Stomach (tissue), 19 donors: ENCODE measurements at places on chromosomes 11 and 22. TPM values are rescaled to one million over a fixed set of nuclear protein-coding genes. Genes with fewer than 3 reads are reported as not detected.

Gene SMC1B
- total RNA-seq, result not detected

Gene OR51E1
- total RNA-seq, result not detected

Gene OR8D1
- not detected for total RNA-seq

GRCh38 chr11:83639995-83640758, 354.0 kb upstream of the CCDC90B start:
- H3K27ac ChIP-seq, result no peak overlapping the region
- H3K27me3 ChIP-seq, result no peaks in the 10 kb centered on the region
- no peaks in the 10 kb centered on the region for H3K4me1 ChIP-seq
- H3K4me3 ChIP-seq, result no peak overlapping the region
- no peaks in the 10 kb centered on the region for H3K36me3 ChIP-seq
- DNase-seq, result no peak

GRCh38 chr11:35274909-35275785, 136.2 kb downstream of the CD44 start:
- H3K27me3 ChIP-seq, result no peaks in the 10 kb centered on the region
- H3K27ac ChIP-seq, result peak overlapping the region; percentile 73
- H3K4me3 ChIP-seq, result no peak overlapping the region
- DNase-seq, result peak; percentile 89
- no peaks in the 10 kb centered on the region for H3K36me3 ChIP-seq
- H3K4me1 ChIP-seq, result peaks cover 24% of the 10 kb centered on the region

- H3K27ac ChIP-seq, result no peak overlapping the region
- peak; percentile 54 for DNase-seq
- H3K4me3 ChIP-seq, result no peak overlapping the region
- no peaks in the 10 kb centered on the region for H3K4me1 ChIP-seq
- no peaks in the 10 kb centered on the region for H3K27me3 ChIP-seq
These were observed 485.8 kb upstream of the CADM1 start for GRCh38 chr11:115990004-115990447.

GRCh38 chr11:96215110-96215782, 127.7 kb downstream of the MAML2 start:
- H3K4me1 ChIP-seq, result peaks cover 53% of the 10 kb centered on the region
- H3K27me3 ChIP-seq, result no peaks in the 10 kb centered on the region
- no peaks in the 10 kb centered on the region for H3K36me3 ChIP-seq
- H3K4me3 ChIP-seq, result no peak overlapping the region

- peaks cover 24% of the 10 kb centered on the region for H3K4me1 ChIP-seq
- H3K27me3 ChIP-seq, result peaks cover 92% of the 10 kb centered on the region
- H3K36me3 ChIP-seq, result no peaks in the 10 kb centered on the region
- DNase-seq, result no peak
- no peak overlapping the region for H3K4me3 ChIP-seq
- no peak overlapping the region for H3K27ac ChIP-seq
These were observed 1.1 kb upstream of the DBX1 start for GRCh38 chr11:20161230-20161918.

DNA sequence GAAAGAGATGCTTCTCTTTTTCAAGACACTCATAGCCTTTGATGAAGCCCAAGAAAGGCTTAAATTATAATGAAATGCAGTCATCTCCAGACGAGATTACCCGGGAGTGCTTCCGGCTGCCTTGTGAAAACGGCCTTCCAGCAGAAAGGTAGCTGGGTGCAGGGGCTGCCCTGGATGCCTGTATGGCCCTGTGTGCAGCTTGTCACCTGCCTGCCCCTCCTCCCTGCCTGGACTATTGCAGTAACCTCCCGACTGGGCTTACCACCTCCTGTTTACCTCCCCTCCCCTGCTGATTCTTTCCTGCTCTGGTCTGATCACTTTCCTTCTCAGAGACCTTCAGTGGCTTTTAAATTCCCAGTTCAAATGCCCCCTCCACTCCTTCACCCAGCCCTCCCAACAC, 126.4 kb upstream of the SYT13 start:
- no peak overlapping the region for H3K27ac ChIP-seq
- H3K4me3 ChIP-seq, result no peak overlapping the region
- DNase-seq, result no peak

DNA sequence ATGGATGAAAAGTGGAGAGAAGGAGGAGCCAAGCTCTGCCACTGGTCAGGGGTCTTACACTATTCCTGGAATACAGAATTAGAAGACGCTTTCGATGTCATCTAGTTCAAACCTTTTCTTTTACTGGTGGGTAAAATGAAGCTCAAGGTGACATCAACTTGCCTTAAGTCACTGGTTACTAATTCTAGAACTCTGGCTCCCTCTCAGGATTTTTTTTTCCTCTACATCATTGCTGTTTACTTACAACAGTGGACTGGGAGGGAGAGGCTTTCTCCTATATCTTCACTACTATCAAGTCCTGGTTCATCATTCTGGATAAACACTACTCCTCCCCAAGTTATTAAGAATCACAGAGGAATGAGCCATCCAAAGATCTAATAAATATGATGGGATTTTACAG, 82.9 kb downstream of the ETS1 start:
- no peaks in the 10 kb centered on the region for H3K27me3 ChIP-seq
- peaks cover 98% of the 10 kb centered on the region for H3K4me1 ChIP-seq
- H3K36me3 ChIP-seq, result no peaks in the 10 kb centered on the region
- no peak overlapping the region for H3K4me3 ChIP-seq

DNA sequence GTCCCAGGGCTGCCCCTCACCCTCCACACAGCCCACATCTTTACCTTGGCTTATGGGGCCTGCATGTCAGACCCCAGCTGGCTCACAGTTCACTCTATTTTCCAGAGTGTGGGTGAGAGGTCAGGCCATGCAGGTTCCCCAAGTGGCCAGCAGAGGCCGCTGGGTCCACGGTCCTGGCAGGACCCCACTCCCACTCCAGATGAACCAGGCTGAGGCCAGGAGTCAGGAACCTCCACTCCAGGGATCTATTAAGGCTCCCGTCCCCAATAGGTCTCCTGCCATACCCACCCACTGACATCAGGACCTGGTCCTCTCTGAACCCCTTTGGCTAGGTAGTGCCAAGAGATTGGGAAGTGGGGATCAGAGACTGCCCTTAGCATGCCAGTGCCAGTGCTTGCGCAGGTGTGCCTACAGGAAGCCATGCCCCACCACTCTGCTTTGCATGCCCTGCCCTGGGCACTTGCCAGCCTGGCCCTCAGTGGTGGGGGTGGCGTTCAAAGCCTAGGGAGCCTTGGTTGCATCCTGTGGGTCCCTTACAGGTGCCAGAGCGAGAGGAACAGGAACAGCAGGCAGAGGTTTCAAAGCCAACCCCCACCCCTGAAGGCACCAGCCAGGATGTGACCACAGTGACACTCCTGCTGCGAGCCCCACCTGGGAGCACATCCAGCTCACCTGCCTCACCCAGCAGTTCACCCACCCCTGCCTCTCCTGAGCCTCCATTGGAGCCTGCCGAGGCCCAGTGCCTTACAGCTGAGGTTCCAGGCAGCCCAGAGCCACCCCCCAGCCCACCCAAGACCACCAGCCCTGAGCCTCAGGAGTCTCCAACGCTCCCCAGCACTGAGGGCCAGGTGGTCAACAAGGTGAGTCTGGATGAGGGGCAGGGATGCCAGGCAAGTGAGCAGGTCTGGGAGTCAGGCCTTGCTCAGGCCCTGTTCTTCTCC, 8.3 kb downstream of the SMTN start:
- H3K27ac ChIP-seq, result peak overlapping the region; percentile 95
- peak; percentile 70 for DNase-seq
- H3K36me3 ChIP-seq, result peaks cover 70% of the 10 kb centered on the region
- no peaks in the 10 kb centered on the region for H3K27me3 ChIP-seq
- H3K4me3 ChIP-seq, result peak overlapping the region; percentile 17

GRCh38 chr11:64894070-64894811, 15.8 kb upstream of the EHD1 start:
- peak overlapping the region; percentile 84 for H3K27ac ChIP-seq
- H3K27me3 ChIP-seq, result no peaks in the 10 kb centered on the region
- peaks cover 41% of the 10 kb centered on the region for H3K4me1 ChIP-seq
- H3K4me3 ChIP-seq, result no peak overlapping the region

DNA sequence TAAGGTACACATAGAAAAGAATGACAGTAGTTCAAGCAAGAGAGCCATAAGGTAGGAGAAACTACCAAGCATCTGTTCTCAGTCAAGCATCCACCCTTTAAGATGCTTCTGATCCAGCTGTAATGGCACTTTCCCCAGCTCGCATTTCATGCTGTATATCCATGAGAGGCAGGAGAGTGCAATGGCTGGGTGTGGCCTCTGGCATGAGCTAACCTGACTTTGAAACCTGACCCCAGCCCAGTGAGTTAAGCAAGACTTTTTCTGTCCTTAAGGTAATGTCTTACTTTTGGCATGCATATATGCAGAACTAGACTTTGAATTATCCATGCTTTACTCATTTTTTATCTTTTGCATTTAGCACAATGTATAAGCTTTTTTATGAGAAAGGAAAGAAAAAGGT, 79.8 kb upstream of the CNTN5 start:
- DNase-seq, result no peak
- no peaks in the 10 kb centered on the region for H3K27me3 ChIP-seq
- H3K27ac ChIP-seq, result no peak overlapping the region
